Activated CD4-positive, alpha-beta T cell treated with anti-CD3 and anti-CD28 coated beads, Interleukin-2, amount 50 U/mL, for 48 hours (primary cell): ENCODE measurements at places on chromosomes 4 and X.
A peak's percentile ranks its signal among the peaks of the same experiment; 100 is the strongest.

DNA sequence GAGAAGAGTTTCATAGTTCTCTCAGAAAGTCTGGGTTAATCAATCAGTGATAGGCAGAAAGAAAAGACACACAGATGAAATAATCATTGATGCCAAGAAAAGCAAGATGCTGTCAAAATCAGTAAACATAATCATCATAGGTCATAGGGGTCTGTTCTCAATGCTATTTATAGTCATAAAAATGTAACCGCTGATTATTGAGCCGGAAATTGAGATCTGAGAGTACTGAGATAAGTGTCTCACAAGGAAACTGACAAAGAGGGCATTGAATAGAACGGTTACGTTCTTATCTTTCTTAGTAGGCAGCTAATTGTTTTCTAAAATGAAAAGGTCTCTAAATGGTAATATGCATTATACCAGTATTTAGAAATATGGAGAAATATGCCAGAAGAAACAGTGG lies 1686.1 kb upstream of the AGA start:
- no peak for DNase-seq

DNA sequence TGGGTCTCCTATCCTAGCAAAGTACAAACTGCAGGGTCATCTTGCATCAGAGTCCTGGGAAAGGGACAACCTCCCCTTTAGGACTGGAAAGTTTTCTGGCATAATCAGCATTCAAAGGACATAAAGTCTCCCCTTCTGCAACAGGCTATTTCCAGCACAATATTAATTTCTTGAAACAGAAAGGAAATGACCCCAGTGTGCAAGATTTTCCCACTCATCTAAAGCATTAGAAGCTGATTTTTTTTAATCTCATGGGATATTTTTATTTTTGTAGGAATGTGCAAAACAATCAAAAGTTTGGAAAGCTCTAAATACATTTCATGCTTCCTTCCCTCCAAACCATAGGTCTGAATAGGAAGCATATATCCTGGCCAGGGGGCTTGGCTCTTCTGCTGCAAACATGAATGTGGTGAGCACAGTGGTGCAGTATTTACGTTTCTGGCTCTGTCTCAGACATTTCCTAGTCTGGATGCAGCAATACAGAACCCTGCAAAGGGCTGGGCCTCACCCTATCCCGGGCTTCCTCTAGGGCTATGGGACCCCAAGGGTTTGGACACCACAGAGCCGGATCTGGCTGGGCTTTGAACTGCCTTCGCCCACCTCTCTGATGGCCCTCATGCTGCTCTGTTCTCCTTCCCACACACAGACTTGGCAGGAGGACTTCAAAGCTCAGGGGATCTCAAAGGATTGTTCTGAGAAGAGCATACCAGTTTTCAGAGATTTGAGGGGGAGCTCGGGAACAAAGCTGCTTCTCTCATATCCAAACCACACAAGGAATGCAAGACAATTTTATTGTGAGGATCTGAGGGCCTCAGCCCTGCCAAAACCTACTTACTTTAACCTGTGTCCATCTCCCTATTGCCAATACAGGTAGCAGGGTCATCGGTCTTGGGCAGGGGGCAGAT lies 64.9 kb downstream of the POLR2B start:
- no peak for DNase-seq

GRCh38 chr4:144712775-144713174 lies 66.8 kb downstream of the HHIP start:
- no peak for DNase-seq

DNA sequence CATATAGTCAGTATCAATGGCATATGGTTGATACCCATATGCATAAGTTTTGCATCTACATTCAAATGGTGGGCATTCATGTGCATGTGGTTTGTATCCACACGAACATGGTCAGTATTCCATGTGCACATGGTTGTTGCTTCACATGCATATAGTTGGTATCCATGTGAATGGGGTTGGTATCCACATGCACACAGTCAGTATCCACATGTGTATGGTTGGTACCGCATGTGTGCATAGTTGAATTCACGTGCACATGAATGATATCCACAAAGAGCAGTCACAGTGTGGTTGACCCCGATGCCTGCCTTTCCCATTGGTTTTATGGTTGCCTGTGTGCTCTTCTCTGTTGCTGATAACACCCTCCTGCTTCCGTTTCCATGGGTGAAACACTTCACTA lies 427.9 kb downstream of the STIM2 start:
- no peak for DNase-seq

GRCh38 chr4:40976343-40976742 lies 226.6 kb downstream of the NSUN7 start:
- no peak for DNase-seq

- no peak for DNase-seq
Measured at GRCh38 chr4:28225689-28226353, 1365.2 kb downstream of the STIM2 start.

DNA sequence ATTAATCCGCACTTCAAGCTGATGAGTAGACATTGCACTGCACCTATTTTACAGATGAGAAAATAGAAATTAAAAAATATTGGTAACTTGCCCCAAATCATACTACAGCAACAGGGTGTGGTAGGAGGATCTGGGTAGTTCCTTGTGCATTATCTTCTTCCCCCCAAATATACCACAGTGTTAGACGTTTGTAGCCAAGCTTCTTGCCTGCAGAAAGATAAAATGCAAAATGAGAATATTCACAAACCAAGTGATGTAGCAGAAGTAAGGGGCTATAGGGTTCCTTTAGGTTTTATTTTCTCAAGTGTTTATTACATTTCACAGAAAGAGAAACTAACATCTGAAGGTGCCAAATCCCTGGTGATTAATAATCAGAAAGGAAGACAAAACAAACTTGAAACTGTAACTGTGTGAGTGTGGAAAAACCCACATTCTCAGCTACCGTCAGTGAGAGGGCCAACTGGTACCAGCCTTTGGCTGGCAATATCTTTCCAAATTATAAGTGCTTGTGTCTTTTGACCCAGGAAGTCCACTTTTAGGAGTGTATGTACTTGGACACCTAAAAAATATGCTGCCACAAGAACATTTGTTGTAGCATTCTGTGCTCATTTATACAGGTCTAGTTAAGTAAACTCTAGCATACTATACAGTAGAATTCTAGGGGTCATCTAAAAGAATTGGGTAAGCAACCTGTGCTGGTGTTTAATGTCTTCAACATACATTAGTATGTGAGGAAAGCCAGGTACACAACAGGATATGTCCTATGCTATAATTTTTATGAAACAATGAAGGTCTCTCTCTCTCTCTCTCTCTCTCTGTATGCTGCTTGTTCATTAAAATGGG lies 6.7 kb upstream of the CD38 start:
- DNase-seq = no peak

DNA sequence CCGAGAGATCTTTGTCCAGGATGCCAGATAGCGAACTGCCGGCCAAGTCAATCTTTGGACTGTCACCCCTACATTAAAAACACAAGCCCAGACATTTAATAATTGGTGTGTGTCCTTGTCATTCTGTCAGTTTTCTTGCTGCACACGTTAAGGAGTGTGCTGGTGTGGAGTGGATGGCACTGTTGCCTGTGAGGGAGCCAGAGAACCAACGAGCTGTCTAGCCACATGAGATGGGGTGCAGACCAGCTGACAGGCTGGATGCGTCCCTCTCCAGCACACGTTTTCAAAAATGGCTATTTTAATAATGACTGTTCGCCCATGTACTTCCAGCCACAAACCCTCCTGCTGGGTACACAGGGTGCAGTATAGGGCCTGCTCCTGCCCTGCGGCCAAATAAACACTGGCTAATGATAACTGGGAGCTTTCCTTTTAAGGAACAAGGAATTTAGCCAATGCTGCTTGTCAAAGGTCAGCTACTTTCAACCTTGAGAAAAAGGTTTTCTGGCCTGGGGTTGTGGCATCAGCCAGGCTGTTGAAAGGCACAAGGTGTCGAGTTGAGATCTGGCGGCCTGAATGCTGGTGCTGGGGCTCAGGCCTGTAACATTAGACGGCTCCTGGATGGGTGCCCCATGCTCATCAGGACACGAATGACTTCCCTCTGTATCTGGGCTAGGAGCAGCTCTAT lies 54.0 kb upstream of the MAP3K15 start:
- no peak for DNase-seq

- no peak for DNase-seq
Measured at GRCh38 chr4:140305053-140305452, 68.4 kb upstream of the SCOC start.

DNA sequence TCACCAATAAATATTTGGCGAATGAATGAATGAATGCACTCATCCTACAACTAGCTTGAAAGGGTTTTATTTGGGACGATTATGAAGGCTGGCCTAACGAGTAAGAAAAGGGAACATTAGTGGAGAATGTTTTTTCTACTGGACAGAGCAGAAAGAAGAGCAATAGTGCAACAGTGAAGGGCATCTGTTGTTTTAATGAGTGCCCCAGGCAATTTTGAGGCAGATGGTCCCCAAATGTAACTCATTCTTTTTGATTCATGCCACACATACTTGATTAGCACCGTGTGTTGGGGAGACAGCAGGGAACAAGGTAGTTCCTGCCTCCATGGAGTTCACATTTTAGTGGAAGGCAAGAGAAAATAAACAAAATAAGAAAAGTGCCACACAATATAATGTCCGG lies 22.7 kb upstream of the INTS6L start:
- no peak for DNase-seq

DNA sequence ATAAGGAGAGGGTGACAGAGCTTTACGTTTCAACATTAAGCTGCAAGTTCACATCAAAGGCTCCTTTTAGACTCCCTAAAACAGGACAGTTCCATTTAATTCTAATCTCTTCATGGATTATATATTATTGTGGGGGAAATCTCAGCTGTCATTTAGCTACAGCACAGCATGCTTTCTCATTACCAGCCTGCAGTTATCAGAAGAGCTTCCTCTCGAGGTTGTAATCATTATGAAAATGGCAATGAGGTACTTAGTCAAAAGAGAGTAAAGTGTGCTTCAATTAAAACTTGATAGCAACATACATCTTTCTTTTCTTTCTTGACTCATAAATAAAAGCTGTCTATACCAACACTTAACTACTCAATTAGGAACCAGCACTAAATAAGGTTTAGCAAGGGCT lies 896.8 kb downstream of the ADGRL3 start:
- no peak for DNase-seq

GRCh38 chr4:71453531-71453930 lies 114.7 kb downstream of the SLC4A4 start:
- DNase-seq = no peak

DNA sequence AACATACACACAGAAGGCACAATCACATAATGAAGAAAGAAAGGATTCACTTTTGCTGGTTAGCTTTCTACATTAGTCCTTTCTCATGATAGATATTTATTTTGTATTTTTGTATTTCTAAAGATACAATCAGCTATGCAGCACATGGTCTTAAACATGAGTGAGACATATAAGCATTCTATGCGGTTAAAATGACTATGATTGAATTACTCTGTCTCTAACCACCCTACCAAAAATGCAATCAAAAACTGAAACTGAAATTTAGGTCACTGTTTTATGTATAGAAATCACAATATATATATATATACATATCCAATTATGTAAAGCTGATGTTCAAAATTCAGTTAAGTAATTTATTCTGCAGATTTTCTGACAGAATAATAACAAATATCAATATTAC lies 21.9 kb downstream of the CXXC4 start:
- no peak for DNase-seq

- DNase-seq = no peak
Measured at GRCh38 chrX:71099736-71100135, 4.1 kb downstream of the FOXO4 start.

GRCh38 chr4:4860600-4861389 lies 1.3 kb downstream of the MSX1 start:
- no peak for DNase-seq

GRCh38 chr4:15989424-15989823 lies 26.4 kb upstream of the FGFBP2 start:
- DNase-seq = no peak

GRCh38 chr4:78720994-78721677 lies 55.0 kb upstream of the BMP2K start:
- DNase-seq = peak; percentile 18

DNA sequence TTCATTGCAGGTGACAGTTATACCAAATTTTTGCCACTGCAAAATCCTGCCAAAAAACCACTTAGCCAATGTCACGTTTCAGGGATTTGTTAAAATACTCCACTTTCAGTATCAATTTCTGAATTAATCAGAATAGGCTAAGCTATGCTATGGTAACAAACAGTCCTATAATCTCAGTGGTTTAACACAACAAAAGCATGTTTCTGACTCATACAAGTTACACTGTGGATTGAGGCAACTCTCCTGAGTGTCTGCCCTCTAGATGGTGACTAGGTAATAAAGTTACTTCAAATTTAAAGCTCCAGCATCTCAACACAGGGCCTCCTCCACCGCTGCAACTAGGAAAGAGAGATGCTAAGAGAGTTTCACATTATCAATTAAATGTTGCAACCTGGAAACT lies 23.0 kb upstream of the RADX start:
- DNase-seq = peak; percentile 2

DNA sequence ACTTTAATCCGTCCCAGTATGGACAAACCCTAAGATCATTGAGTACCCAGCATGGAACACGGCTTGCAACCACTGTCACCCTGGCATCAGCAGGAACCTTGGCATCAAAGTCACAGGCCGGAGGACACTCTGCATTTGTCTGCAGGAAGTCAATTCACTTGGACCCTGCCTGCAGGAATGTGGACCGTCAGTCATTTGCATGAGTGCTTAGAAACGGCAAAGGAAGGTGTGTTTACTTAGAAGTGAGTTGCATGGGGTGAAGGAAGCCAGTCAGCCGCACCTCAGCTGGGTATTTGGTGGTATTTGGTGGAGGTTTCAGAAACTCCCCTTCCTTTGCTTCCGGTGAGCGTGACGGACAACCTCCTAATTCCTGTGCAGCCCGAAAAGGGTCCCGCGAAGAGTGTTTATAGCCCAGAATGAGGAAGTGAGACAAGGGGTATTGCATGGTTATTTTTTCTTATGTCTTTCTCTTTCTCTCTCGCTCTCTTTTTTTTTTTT lies 15.5 kb downstream of the P2RY8 start:
- peak; percentile 67 for DNase-seq

DNA sequence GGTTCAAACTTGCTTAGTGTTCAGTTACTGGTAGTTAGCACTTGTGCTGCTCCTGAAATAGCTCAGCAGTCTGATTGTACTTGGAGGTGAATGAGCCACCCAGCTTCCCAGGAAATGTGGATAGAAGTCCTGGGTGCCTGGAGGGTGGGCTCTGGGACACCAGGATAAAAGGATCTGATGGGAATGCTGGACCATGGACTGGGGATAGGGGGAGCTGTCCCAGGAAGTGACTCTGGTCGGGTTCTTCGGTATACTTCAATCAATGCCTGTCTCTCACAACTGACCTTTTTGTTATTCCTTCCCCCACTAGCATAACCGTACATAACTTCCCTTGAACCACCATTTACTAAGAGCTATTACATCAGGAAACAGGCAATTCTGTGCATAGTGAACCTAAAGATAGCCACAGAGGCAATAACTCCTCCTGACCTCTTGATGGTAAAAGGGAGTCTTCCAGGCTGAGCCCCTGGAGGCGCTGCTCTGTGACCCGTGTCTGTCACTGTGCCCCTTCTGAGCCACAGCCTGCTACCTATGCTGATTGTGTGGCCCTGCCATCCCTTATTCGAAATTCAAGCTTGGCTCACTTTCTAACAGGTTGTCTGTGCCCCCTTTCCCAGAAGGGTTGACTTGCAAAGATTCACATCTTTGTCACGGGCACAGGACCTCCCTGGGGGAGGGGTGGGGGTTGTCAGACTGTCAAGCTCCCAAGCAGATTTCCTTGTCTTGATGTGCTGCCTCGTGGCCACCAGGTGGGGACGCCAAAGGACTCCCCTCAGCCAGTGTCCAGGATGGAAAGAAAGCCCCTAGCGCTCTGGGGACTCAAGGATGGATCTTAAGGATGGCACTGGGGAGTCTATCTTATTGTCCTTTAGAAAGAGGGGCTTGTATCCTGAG lies 24.5 kb upstream of the WDR1 start:
- DNase-seq = no peak
